A673 (cell line): ENCODE measurements at places on chromosomes 5 and 9. TPM values are rescaled to one million over a fixed set of nuclear protein-coding genes. Genes with fewer than 3 reads are reported as not detected.

PCDHGA8 gene
- 2.2 and 2.6 TPM in 2 replicates for total RNA-seq

NSG2 gene
- 0.37 and 0.60 TPM in 2 replicates for total RNA-seq

EPB41L4B gene
- 0.07 TPM in 1 of 2 replicates, not detected in the other for total RNA-seq

PSMD5 gene
- total RNA-seq, result 64.9 and 67.0 TPM in 2 replicates

CCDC183 gene
- total RNA-seq, result 0.46 TPM in 1 of 2 replicates, not detected in the other

PCDHGA11 gene
- total RNA-seq, result 34.9 and 35.5 TPM in 2 replicates

C1QTNF2 gene
- total RNA-seq, result 0.24 and 0.39 TPM in 2 replicates

DNA sequence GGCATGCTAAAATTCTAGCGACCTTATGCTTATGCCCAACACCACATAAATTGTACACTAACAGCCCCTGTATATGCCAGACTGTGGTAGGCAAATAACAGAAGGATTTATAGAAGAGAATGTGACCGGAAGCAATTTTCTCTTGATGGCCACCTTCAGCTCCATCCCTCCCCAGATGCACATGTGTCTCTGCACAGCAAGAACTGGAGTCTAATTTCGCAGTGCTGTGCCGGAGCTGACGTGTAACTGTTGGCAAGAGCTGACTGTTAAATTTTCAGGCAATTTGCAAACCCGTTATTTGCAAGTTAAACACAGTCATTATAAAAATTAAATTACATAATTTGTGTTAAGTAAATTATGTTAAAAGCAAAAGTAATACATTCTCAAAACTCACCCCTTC is 48.4 kb downstream of the PCA3 start:
- no peak overlapping the region for H3K4me3 ChIP-seq
- H3K4me1 ChIP-seq, result no peaks in the 10 kb centered on the region
- no peak overlapping the region for H3K27ac ChIP-seq
- peaks cover 23% of the 10 kb centered on the region for H3K27me3 ChIP-seq

DNA sequence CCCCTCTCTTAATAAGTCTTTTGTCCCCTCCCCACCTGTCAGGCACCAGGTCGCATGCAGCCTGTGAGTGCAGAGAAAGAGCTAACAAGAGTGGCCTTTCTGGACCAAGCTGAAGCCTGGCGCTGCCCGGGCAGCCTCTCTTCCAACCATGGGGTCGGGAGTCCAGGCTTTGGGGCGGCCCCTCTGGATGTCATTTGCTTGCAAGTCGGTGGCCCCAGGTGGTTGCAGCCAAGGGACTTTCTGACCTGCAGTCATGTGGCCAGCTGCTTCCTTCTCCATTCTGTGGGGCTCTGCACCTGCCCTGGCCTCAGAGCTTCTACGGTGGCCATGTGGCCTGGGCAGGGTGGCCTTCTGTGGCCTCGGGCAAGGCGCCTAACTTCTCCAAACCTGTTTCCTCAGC is 159.7 kb downstream of the DAB2IP start:
- H3K4me1 ChIP-seq, result no peaks in the 10 kb centered on the region
- H3K36me3 ChIP-seq, result no peaks in the 10 kb centered on the region
- no peaks in the 10 kb centered on the region for H3K27me3 ChIP-seq

- peak overlapping the region; percentile 64 for H3K4me3 ChIP-seq
- H3K36me3 ChIP-seq, result no peaks in the 10 kb centered on the region
- H3K4me1 ChIP-seq, result peaks cover 17% of the 10 kb centered on the region
- DNase-seq, result no peak
- peak overlapping the region; percentile 68 for H3K27ac ChIP-seq
- H3K27me3 ChIP-seq, result no peaks in the 10 kb centered on the region
Observed at GRCh38 chr5:132491368-132492364, 1.1 kb upstream of the IRF1 start.

GRCh38 chr9:35646533-35647265 is 4.0 kb downstream of the SIT1 start:
- no peaks in the 10 kb centered on the region for H3K27me3 ChIP-seq
- H3K27ac ChIP-seq, result peak overlapping the region; percentile 64
- no peaks in the 10 kb centered on the region for H3K36me3 ChIP-seq

- no peak overlapping the region for H3K4me3 ChIP-seq
- no peak for DNase-seq
- H3K27me3 ChIP-seq, result no peaks in the 10 kb centered on the region
- peaks cover 34% of the 10 kb centered on the region for H3K36me3 ChIP-seq
- no peak overlapping the region for H3K27ac ChIP-seq
- peaks cover 29% of the 10 kb centered on the region for H3K4me1 ChIP-seq
Observed at GRCh38 chr5:109721741-109722140, 32.0 kb downstream of the MAN2A1 start.

- H3K27ac ChIP-seq, result no peak overlapping the region
- no peak for DNase-seq
- no peaks in the 10 kb centered on the region for H3K36me3 ChIP-seq
- no peaks in the 10 kb centered on the region for H3K4me1 ChIP-seq
- H3K27me3 ChIP-seq, result no peaks in the 10 kb centered on the region
Observed at GRCh38 chr9:3810231-3810630, 284.4 kb upstream of the RFX3 start.

DNA sequence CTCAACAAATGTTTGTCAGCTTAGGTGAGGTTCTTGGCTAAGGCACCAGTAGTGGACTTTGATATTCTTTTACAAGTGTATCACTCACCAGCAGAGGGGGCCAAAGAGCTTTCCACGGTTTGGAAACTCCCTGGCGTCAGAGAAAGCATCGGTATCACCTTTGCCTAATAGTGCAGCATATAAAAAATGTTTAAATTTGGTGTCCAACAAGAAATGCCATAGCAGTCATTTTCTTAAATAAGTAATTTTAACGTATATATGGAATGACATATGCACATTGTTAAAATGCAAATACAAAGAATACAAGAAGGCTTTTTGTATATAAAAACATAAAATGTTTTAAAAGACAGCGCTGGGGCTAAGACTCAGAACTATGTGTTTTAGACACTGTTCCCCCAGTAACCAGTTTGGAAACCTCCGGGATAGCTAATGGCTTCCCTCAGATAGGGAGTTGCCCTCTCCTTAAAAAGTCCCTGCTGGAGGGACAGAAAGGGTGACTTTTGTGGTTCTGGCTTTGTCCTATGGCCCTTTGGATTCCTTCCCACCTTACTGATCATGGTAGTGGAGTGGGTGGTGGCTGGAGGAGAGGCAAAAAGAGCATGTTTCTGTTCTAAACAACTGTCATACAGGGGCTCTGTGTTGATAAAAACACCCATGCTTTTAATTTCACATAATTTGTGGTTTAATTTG is 124.6 kb downstream of the GPBP1 start:
- peak; percentile 84 for DNase-seq
- H3K36me3 ChIP-seq, result no peaks in the 10 kb centered on the region
- H3K4me1 ChIP-seq, result peaks cover 6% of the 10 kb centered on the region
- no peak overlapping the region for H3K27ac ChIP-seq
- H3K27me3 ChIP-seq, result no peaks in the 10 kb centered on the region
- H3K4me3 ChIP-seq, result no peak overlapping the region

DNA sequence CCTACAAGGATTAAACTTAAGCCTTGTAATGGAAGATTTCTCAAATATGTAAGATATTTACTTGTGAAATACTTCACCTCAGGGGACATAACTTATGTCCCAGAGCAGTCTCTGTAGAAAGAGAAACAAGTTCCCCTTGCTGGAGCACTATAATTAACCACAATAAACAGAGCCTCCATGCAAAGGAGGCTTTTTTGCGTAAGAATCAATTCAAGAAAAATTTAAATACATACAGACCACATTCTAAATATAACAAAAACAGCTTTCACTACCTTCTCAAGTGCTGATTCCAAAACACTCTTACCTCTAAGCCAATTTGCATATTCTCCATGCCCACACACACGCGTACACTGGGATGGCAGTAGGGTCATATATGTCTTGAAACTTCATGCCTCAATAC is 30.7 kb upstream of the CCNB1 start:
- H3K4me3 ChIP-seq, result no peak overlapping the region
- no peaks in the 10 kb centered on the region for H3K36me3 ChIP-seq
- no peaks in the 10 kb centered on the region for H3K27me3 ChIP-seq
- no peak overlapping the region for H3K27ac ChIP-seq
- H3K4me1 ChIP-seq, result no peaks in the 10 kb centered on the region

DNA sequence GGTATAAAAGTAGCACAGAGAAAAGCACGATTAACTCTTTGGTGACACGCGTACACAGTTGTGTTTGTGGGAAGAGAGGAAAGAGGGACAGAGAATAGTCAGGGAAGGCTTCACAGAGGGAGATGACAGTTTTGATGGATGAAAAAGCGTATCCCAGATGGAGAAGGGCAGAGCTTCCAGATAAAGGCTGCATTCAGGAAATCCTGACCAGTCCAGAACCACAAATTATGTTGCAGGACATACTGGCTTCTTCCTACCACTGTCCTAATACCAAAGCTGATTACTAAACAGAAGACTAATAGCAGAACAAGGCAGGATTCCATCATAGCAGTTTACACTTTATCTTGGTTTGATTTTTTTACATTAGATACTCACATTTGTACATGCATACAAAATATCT is 34.5 kb downstream of the SLC31A2 start:
- no peak overlapping the region for H3K27ac ChIP-seq
- no peaks in the 10 kb centered on the region for H3K27me3 ChIP-seq
- peaks cover 66% of the 10 kb centered on the region for H3K36me3 ChIP-seq
- DNase-seq, result no peak
- no peaks in the 10 kb centered on the region for H3K4me1 ChIP-seq
